ENCODE measurements at places on chromosomes 7 and 10. TPM values are rescaled to one million over a fixed set of nuclear protein-coding genes. Genes with fewer than 3 reads are reported as not detected.
A peak's percentile ranks its signal among the peaks of the same experiment; 100 is the strongest.

The CCDC186 gene
- 10.7 TPM for total RNA-seq

DNA sequence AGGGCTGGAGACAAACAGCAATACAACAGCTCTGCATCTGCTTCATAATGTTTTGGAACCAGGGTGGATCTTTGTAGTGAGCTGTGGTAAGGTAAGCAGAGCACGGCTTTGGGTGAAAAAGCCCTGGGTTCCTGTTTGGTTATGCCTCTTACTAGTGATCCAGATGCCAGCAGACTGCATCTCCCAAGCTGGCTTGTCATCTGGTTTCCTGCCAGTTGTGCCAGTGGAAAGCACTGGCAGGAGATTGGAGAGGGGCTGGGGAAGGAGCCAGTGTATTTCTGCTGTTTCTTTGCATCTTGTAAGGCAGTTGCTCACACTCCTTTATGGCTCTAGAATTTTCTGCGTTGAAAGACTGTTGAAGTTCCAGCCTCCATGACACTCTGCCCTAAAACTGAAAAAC, 137.6 kb downstream of the TSPAN12 start:
- no peak overlapping the region for H3K4me3 ChIP-seq
- H3K36me3 ChIP-seq: no peaks in the 10 kb centered on the region
- no peak overlapping the region for H3K27ac ChIP-seq
- no peak for DNase-seq

DNA sequence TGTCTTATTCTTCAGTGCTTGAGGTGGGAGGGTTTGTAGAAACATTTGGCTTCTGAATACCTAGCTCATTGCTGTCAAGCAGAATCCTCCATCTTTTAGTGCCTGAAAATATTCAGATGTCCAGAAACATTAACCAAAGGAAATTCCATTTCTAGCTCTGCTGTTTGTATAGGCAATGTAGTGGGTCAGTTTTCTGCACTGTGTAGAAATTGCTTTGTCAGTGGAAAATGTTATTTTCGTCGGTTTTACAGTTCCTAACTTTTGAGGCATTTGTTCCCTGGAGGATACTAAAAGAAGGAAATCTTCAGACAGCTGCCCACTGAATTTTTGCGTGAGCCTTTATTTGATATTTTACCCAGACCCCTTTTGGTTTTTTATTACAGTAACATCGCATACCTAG, 143.4 kb downstream of the TPST1 start:
- no peak overlapping the region for H3K27ac ChIP-seq
- H3K4me3 ChIP-seq: no peak overlapping the region
- H3K27me3 ChIP-seq: no peaks in the 10 kb centered on the region
- DNase-seq: no peak

GRCh38 chr7:118214833-118215182, 9.7 kb upstream of the ANKRD7 start:
- no peaks in the 10 kb centered on the region for H3K27me3 ChIP-seq
- no peaks in the 10 kb centered on the region for H3K4me1 ChIP-seq
- peak overlapping the region; percentile 62 for H3K27ac ChIP-seq
- H3K36me3 ChIP-seq: no peaks in the 10 kb centered on the region
